ENCODE measurements at places on chromosomes 5 and 9.

GRCh38 chr9:18463991-18464390, 10.0 kb upstream of the ADAMTSL1 start:
- no peak for DNase-seq

DNA sequence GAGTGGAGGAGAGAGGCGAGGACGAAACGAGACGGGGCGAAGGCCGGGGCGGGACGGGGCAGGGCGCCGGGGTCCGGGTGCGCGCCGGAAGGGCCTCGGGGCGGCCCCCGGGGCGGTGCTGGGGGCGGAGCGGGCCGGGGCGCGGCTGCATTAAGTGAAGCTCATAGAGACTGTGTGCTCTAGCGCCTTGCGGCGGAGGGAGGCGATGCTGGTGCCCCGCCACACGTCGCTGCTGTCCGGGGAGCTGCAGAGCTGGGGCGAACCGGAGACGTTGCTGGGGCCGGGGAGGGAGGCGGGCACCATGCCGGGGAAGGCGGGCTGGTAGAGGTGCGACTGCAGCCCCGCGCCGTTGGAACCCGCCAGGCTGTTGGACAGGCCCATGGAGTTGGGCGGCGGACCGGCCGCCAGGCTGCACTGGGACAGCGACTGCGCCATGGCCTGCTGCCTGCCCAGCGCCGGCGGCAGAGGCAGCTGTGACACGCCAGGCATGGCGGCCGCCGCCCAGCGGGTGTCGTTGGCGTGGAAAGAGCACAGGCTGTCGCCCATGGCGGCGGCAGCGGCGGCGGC, 8.3 kb downstream of the OTP start:
- peak; percentile 46 for DNase-seq

DNA sequence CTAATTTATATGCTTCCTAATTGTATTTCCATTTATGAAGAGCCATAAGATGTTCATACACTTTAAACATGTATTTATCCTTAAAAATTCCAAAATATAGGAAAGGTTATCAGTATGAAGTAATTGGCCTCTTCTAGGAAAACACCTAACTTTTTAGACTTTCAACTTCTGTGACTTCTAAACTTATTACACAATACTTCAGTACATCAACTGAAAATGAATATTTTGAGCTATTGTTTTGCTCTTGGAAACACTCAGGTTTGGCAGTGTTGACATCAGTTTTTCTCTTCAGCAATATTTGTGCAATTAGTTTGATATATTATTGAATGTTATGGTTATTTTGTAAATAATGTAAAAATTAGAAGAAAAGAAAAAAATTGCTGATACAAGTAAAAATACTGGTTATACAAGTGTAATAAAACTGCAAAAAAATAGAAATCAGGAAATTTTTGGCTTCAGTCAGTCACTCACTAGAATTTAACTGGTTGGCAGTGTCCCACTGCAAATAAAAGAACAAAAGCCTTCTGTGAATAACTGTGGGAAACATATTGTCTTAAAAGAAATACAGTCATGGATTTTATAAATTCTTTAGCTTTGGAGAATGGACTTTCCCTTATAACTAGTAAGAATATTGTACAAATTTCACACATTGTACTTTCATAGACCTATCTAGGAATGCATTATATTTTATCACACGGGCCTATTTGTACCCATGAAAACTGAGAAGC, 635.9 kb downstream of the TLE1 start:
- DNase-seq: no peak

DNA sequence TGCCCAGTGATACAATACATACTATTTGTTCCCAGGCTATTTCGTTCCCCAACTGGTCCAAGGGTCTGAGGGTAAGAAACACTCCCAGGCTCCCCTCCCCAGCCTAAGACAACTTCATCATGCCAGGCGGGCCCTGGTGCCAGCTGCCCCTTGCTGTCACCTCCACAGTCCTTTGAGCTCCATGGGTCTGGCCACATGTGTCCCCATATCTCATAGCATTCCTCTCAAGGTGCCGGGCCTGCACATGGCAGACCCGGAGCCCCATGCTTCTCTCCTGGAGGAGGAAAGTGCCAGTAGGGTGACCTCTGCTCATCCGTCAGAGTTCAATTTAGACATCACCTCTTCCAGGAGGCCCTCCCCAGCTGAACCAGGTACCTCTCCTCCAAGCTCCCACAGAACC, 120.5 kb downstream of the C5orf15 start:
- DNase-seq: no peak

DNA sequence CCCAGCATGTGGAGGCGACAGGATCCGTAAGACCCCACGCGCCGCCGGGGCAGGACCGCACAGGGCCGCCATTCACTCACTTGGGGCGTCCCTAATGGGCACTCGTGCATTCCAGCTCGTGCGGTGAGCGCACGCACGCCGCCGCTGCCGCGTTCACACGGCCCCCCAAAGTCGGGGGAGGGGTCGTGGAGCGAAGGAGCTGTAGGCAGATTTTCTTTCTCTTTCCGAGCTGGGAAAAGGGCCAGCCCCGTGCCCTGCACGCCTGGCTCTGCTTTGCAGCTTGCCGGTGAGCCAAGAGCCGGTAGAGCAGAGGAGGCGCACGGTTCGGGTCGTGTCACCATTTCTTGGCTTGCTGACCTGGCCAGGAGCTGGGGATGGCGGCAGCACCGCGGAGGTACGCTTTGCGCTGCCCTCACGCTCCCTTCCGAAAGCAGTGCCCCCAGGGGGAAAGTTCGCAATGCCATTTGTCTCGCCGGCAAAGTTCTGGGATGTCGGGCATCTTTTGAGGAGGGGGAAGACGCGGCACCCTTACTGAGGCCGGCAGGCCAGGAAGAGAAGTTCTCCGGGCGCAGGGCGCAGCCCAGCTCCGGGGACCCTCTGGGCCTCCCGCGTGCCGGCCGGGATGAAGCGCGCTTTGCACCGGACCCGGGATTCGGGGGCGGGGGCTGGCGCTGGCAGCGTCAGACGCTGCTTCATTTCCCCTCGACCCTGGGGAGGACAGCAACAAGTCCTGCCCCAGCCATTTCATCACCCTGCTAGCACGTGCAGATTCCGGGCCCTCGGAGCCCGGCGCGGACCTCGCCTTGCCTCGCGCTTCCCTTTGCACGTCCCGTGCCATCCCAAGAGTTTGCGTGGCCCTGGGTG, 898 bp downstream of the STC2 start:
- no peak for DNase-seq

GRCh38 chr5:1782385-1783215, 17.0 kb downstream of the MRPL36 start:
- no peak for DNase-seq

DNA sequence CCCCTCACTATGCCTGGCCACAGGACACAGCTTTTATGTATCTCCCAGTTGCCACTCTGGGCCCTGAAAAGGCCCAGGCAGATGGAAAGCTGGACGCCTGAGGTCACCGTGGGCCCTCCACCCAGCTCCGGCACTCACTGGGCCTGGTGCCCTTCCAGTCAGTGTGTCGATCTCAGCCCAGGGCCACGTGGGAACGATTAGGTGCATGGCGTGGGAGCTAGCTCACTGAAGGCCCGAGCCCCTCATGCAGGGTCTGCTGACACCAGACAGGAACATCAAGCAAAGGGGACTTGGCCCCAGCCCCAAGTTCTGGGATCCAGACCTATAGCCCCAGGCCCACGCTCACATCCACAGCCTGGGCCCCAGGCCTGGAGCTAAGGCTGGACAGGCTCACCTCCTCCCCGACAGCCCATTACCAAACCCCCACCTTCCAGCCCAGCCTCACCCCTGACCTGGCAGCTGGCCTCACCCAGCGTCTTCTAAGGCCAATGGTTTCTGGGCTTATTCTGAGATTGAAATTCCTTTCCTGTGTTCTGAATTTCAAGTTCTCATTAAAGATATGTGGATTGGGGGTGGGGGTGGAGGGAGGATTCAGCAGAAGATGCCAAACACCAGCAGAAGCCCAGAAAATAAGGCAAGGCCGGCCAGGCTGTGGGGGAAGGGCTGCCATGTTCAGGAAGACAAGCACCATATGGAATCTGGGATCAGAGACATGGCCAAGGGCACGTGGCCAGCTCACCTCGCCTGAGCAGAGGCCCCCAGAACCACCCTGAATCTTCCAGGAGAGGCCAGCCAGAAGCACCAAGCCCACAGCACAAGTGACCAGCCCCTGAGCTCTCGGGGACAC, 74.5 kb downstream of the ADAMTS2 start:
- no peak for DNase-seq

DNA sequence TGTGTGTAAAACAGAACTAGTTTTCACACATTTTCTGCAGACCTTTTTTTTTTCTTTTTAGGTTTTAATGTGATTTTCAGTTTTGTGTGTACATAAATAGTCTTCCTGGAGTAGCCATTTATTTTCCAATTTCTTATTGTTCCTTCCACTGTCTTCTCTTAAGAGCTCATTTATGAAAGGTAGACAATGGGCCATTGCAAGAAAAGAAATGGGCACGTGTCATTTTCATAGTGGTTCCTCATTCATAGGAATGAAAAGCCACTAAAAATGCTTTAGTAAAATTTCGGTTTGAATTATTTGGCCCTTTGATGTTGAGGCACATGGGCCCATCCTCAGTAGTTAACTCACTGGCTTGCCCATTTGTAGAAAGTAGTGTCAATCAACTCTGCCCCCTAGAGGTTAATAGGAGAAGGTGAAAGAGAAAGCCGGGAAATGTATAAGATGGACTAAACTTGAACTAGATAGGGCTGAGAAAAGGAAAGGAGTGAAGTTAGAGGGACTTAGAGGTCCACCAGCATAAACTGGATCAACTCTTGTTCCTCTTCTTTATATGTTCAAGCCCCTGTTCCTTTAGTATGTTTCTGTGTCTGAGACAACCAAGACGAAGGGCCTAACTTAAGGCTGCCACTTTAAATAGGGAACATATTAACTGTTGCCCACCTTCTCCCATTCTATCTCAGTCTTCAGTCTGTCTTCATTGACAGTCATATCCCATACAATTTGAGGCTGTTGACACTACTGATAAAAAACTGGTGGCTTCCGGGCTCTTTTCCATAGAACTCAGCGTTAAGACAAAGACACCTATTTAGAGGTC, 72.6 kb downstream of the SMARCA2 start:
- DNase-seq: no peak

GRCh38 chr5:32308946-32309345, 3.8 kb downstream of the MTMR12 start:
- no peak for DNase-seq

Measured in stimulated activated CD4-positive, alpha-beta T cell treated with anti-CD3 and anti-CD28 coated beads, Interleukin-1b, Interleukin-23, amount 100 ng/mL, for 24 hours (primary cell).